ENCODE measurements at places on chromosomes 12 and 14.

DNA sequence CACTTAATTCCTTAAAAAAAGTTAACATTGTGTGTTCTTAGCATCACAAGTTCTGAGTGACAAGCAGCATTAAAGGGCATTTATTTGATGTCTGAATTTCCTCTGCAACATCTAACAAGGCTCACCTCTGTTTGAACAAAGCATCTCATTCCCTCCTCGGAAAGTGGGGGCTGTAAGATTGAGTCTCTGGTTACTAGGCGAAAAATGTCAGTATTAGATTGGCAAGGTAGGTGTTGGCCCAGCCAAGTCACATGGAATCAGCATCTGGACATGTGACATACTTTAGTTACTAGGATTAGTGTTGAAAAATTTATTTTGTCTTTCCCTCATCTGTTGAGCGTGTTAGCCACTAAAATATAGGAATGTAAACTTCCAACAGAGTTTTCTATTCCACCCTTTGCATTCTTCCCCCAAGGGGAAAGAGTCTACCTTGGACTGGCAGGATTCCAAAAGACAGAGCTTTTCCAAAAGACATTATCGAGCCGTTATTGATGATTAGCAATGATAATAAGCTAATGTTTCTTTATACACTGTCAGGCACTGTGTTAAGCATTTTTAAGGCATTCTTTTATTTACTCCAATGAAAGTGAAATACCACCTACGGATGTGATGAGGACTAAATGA lies 194.9 kb upstream of the BTG1 start:
- no peak for DNase-seq

DNA sequence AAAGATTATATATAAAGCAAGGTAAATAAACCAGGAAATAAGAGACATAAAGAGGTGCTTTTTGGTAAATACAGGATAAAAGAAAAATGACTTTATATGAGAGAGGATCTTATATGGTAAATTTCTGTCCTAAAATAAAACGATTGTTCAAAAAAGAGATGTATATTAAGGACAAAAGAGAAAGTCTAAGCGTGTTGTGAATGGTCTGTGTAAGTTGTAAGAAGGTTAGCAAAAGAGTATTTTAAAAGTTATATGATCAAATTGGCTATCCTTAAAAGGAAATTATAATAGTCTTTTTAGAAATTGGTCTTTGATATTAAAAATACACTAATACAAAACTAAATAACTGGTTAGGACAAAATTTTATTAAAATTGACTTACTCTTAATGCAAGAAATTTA lies 14.1 kb upstream of the ACSM4 start:
- DNase-seq: no peak

DNA sequence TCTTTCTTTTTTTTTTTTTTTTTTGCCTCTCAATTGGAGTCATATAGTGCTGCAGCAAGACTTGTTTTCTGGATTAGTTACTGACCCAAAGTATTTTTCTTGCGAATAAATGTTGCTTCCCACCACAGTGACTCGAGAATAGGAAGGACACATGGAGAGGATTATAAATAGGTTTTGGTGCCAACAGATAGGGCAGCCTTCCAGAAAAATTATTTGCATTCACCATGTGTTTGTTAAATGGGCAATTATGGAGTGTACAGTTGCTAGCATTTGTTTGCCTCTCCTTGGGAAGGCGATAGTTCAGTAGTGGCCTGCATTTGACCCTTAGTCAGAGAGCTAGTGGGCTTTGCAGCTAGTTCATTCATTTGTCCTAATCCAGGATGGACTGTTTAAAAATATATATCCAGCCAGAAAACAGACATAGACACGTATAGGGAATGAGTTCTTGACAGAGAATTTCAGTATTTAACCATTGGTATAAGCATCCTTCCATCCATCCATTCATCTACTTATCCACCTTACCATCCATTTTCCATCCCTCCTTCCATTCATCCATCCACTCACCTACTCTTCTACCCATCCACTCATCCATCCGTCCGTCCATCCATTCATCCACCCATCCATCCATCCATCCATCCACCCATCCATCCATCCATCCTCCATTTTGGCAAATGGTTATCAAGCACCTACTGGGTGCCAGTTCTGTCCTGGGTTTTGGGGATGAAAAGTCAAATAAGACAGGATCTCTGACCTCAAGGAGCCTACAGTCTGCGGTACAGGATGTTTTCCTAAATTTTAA lies 67.5 kb downstream of the CHST11 start:
- no peak for DNase-seq

- DNase-seq: no peak
These were observed 127.3 kb upstream of the CCND2 start for GRCh38 chr12:4145990-4146859.

- no peak for DNase-seq
These were observed 147.8 kb upstream of the TMCC3 start for GRCh38 chr12:94798113-94798512.

DNA sequence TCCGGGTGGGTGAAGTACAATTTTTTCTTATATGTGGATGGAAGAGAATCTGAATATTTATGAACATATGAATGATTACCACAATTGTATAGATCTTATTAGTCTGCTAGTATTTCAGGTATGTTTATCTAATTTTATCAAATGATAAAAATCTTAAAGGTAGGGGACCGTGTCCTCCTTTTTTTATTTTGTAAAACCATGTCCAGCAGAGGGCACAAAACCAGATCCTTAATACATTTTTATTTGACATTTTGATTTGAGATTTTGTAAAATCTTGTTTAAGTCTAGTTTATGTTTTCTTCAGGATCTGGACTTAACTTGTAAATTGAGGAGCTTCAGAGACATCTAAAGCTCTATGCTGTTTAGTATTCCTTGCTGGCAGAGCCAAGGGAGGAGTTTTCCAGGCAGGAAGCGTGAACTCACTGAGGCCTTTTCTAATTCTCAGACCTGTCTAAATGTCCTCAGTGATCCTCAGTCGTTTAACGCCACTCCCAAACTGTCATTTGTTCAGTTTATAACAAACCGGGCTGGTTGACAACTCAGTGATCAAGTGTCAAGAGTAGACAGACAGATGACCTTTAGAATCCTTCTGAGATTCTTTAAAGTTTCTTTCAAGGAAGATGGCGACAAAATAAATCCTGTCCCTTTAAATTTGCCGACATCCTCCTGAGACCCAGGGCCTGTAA lies 263.9 kb downstream of the KTN1 start:
- no peak for DNase-seq

GRCh38 chr12:95323212-95323611 lies 105.6 kb downstream of the VEZT start:
- DNase-seq: no peak
